ENCODE measurements at places on chromosomes 13 and 19. TPM values are rescaled to one million over a fixed set of nuclear protein-coding genes. Genes with fewer than 3 reads are reported as not detected.

Gene SPTBN4
- 0.37 TPM for total RNA-seq

Gene MBD3L3
- total RNA-seq: not detected

Gene FLT1
- total RNA-seq: under 0.01 TPM

Gene KIR3DL1
- total RNA-seq: not detected

Gene ZNF324B
- 11.8 TPM for total RNA-seq

Gene ZNF792
- 3.1 TPM for total RNA-seq

Gene ZNF724
- total RNA-seq: 11.1 TPM

Gene PROZ
- total RNA-seq: not detected

Gene CLDND2
- total RNA-seq: not detected

Gene SMIM44
- total RNA-seq: not detected

Gene EBI3
- total RNA-seq: not detected

Gene ZNF90
- total RNA-seq: 2.9 TPM

Gene ALKBH6
- 14.3 TPM for total RNA-seq

Gene LRRC4B
- under 0.01 TPM for total RNA-seq

Gene CCDC169
- 3.7 TPM for total RNA-seq

Gene GPR18
- not detected for total RNA-seq

Gene SPACA7
- total RNA-seq: not detected

Gene TMEM143
- 5.1 TPM for total RNA-seq

Gene LPAR6
- total RNA-seq: 4.0 TPM

Gene KLHL26
- 3.3 TPM for total RNA-seq

Gene ZNF112
- 4.4 TPM for total RNA-seq

Gene GTF3A
- 153 TPM for total RNA-seq

Gene DENND1C
- total RNA-seq: under 0.01 TPM

Gene FGF9
- total RNA-seq: not detected

Gene ZNF420
- 6.2 TPM for total RNA-seq

Gene C1QTNF9
- total RNA-seq: not detected

Gene CYP4F8
- not detected for total RNA-seq

Gene DNAJC3
- 49.1 TPM for total RNA-seq

Gene MCEMP1
- not detected for total RNA-seq

Gene AP1M2
- not detected for total RNA-seq

Gene GPC6
- total RNA-seq: 29.8 TPM

Gene POU2F2
- total RNA-seq: 0.37 TPM

Gene C19orf67
- total RNA-seq: not detected

Gene REEP6
- 2.6 TPM for total RNA-seq

Gene GRK1
- not detected for total RNA-seq

Gene KLF1
- not detected for total RNA-seq

Gene MTUS2
- total RNA-seq: under 0.01 TPM

Gene SRRM5
- 0.37 TPM for total RNA-seq

Gene ZNF560
- total RNA-seq: 0.20 TPM

Gene ZNF563
- total RNA-seq: 2.0 TPM

Gene PPP1R12C
- 39.3 TPM for total RNA-seq

Gene TDRD12
- 0.20 TPM for total RNA-seq

Gene FGF22
- total RNA-seq: not detected

Gene C1QTNF9B
- total RNA-seq: not detected

Gene DDX49
- total RNA-seq: 63.6 TPM

Gene NLRP4
- total RNA-seq: not detected

Gene SPC24
- 90.8 TPM for total RNA-seq

Gene APOC1
- total RNA-seq: 2.3 TPM

Gene CEACAM7
- not detected for total RNA-seq

Gene PRR36
- not detected for total RNA-seq

Gene CD22
- 1.4 TPM for total RNA-seq

Gene KLK14
- not detected for total RNA-seq

Gene TNFSF11
- total RNA-seq: not detected
